ENCODE measurements at places on chromosomes 3 and 15.

DNA sequence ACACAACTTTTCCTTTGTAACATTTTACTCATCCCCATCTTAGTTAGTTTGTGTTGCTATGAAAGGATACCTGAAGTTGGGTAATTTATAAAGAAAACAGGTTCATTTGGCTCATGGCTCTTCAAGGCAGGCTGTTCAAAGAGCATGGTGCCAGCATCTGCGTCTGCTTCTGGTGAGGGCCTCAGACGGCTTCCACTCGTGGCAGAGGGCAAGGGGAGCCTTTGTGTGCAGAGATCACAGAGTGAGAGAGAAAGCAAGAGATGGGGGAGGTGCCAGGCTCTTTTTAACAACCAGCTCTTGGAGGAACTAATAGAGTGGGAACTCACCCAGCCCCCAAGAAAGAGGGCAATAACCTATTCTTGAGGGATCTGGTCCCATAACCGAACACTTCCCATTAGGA lies 23.1 kb downstream of the PLA2G4F start:
- DNase-seq = no peak

GRCh38 chr3:141011997-141012262 lies 39.2 kb upstream of the SPSB4 start:
- DNase-seq = no peak

- DNase-seq = no peak
These were observed 121.5 kb downstream of the OXNAD1 start for GRCh38 chr3:16386561-16386960.

DNA sequence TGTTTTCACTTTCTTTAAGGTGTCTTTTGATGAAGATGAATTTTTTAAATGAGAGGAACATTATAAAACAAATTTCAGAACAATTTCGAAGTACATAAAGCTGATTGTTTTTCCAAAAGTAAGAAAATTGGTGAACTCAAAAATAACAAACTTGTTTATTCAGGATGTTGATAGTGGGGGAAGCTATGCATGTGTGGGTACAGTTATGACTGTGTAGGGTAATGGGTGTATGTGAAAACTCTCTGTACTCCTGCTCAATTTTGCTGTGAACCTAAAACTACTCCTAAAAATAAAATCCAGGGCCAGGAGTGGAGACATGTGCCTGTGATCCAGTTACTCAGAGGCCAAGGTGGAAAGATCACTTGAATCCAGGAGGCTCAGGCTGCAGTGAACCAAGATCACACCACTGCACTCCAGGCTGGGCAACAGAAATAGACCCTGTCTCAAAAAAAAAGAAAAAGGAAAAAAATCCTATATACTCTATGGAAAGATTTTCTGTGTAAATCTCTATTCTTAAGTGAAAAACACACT lies 37.2 kb downstream of the PIK3CB start:
- DNase-seq = no peak

DNA sequence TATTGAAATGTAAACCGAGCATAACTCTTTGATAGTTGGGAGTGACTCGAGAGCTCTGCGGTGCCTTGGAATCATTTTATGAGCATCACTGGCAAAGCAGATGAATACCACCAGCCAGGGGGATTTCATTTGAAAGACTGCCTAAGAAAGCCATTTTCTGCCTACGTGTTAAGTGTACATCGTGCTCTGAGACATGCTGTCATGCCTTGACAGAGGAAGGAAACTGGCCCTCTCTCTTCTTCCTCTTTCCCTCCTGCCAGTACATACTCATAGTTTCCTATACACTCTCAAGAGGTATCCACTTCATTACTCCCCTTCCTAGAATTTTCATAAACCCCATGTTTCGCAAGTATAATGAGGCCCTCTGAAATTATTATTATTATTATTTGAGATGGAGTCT lies 8.8 kb downstream of the BCL2A1 start:
- peak; percentile 84 for DNase-seq

GRCh38 chr15:38440353-38441129 lies 13.4 kb upstream of the FAM98B start:
- DNase-seq = peak; percentile 11

DNA sequence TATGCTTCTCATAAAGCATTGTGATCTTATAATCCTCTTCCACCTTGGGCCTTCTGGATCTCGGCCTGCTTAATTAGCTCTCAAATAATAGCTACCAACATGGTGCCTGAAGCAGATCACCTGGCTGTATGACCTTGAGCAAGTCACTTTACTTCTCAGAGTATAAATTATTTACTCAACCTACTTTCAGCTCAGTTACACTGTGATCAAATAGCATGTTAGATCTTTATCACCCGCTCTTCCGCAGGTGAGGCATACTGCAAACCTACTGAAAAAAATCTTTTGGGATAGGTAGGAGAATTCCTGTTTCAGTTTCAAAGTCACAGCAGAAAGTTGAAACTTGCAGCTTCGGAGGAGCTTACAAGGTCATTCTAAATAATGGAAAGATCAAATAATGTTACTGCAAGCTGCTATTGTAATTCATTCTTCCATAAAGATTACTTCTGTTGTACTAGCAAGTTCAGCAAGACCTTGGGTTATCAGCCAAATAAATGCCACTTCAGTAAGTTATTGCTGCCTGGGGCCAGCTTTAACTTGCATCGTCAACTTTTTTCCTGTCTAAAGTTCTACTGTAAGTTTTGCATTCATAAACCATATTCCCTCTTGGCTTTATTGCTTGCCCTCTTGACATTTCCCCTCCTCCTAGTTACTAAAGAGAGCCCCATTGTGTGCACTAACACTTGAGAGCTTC lies 268.4 kb upstream of the ATP11B start:
- no peak for DNase-seq

GRCh38 chr3:114089675-114090074 lies 33.1 kb downstream of the QTRT2 start:
- no peak for DNase-seq

DNA sequence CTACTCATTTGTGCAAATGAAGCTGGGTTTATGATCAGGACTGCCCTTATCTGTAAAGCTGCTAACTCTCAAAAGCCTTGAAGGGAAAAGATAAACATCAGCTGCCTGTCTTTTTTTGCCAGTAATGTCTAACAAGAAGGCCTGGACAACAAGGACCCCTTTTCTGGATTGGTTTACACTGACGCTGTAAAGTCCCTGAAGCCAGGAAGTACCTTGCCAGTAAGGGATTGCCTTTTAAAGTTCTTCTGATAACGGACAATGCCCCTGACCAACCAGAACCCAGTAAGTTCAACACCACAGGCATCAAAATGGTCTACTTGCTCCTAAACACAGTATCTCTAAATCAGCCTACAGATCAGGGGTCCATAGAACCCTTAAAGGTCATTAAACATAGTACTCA lies 178.0 kb downstream of the PCCB start:
- no peak for DNase-seq

DNA sequence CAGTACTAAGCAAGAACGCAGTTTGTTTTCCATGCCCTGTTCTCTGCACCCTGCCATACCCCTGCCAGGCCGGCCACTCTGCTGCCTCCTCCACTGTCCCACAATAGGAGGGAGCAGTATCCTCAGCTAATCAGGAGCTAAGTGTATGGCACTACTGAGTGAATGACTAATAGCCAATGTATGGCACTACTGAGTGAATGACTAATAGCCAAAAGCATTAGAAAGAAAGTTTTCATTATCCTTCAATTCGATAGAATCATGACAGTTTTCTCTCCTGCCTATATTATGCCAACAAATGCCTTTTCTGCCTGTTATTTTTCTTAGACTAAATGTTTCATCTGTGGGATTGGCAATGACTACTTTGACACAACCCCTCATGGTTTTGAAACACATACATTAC lies 107.5 kb upstream of the CHRM5 start:
- no peak for DNase-seq

DNA sequence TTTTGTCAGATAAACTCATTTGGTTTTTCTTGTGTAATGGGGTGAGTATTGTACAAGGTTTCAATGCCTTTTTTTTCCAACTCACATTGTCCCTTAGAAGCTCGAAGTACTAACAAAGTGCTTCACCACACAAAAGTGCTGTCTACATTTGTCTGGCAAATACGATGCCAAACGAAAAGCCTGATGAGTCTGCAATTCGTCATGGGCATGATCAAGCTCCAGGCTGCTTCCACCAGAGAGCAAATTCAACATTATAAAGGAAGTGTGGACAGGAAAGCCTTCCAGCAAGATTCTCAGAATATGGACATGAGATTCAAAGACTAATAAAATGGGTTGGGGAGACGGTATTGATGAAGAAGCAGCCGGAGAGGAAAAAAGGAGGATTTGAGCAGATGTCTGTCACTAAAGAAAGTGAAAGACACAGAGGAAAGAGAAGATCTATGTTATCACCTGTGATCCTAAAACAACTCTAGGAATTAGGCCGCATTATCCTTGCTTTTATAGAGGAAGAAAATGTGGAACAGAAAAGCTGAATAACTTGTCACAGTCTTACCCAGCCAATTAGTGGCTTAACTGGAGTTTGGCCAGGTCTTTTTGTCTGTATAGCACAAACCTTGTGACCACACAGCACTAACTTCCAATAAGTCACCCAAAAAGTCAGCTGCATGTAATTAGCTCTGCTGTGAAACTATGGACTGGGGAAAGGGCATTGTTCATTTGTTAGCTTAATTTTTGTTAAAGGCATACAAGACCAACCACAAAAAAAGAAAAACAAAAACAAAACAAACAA lies 494.8 kb downstream of the FHIT start:
- DNase-seq = no peak

DNA sequence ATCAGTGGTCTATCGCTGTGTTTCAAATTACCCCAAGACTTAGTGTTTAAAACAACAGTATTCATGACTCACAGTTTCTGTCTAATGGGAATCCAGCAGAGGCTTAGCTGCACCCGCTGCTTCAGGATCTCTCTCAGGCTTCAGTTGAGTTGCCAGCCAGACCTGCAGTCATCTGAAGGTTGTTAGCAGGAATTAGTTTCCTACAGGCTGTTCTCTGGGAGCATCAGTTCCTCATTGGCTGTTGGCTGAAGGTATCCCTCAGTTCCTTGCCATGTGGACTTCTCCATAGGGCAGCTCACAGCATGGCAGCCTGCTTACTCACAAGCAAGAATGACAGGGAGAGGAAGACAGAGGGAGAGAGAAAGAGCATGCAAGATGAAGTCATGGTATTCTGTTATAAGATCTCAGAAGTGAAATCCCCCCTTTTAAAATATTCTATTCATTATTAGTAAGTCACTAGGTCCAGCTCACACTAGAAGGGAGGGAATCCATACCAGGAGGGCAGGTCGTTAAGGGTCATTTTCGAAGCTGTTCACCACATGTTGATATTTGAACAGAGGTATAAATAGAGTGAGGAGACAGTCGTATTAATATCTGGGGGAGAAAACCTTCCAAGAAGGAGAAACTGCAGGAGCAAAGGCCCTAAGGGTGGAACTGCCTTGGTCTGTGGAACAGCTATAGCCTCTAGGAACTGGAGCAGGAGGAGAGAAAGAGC lies 473.9 kb upstream of the PPP2R3A start:
- no peak for DNase-seq

- DNase-seq = no peak
These were observed 36.7 kb downstream of the TM2D3 start for GRCh38 chr15:101615414-101615985.

DNA sequence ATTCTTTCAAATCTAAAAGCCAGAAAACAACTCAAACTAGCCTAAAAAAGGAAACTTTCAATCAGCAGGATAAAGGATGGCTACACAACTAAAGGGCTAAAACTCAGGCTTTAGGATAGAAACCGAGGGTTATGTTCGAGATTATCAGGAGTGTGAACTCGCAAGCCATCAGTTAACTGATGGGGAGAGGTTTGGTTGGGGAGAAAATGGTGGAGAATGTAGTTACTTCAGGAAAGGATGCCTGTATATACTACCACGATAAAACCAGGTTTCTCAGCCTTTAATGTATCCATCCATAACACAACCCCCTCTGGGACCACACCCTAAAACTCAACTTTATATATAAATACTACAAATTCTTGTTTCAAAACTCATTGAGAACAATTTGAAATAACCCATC lies 22.2 kb downstream of the TRA2B start:
- DNase-seq = no peak

GRCh38 chr3:116863270-116863770 lies 153.7 kb downstream of the TUSC7 start:
- DNase-seq = no peak

DNA sequence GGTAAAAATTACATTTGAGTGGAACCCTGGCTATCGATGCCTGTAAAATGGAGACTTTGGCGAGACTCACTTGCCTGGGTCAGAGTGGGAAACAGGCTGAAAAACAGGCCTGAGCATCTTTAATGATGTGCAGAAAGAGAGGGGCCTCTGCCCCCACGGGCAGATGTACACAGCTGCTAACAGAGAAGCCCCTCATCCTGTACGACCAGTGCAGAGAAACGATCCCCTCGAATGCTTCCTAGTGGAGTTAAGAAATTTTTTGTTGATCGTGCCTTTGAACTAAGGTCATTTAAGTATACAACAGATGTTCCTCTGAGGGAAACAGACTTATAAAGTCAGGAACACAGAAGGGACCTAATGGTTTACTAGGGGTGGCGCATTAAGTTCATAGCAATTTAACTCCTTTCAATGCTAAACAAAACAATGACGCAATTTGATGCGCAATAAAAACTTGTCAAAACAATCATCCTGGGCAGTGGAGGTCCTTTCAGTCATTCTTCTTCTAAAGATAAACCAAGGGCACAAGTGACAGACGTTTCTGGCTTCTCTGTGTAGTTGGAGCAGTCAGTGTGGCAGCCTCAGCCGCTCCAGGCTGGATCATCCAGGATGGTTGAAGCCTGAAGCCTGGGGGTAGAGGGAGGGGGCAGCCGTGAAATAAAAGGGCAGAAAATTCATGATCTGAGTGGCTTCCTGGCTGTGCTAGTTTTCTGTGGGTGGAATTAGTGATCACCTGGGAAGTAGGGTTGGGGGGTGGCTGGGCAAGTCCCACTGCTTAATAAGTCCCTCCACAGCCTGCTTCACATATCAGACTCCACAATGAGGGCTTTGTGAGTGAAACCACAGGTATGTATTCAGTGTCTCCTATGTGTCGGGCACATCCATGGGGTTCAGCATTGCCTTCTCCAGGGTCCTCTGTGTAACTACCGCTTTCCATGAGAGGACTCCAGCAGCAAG lies 50.8 kb upstream of the MRPS22 start:
- no peak for DNase-seq

- DNase-seq = no peak
These were observed 297.7 kb downstream of the GBE1 start for GRCh38 chr3:81463781-81464180.

GRCh38 chr15:99157456-99157855 lies 52.6 kb downstream of the SYNM start:
- DNase-seq = no peak

- no peak for DNase-seq
These were observed 35.2 kb upstream of the GLCE start for GRCh38 chr15:69125236-69125635.

GRCh38 chr3:119733812-119734211 lies 31.0 kb downstream of the CFAP91 start:
- DNase-seq = no peak

DNA sequence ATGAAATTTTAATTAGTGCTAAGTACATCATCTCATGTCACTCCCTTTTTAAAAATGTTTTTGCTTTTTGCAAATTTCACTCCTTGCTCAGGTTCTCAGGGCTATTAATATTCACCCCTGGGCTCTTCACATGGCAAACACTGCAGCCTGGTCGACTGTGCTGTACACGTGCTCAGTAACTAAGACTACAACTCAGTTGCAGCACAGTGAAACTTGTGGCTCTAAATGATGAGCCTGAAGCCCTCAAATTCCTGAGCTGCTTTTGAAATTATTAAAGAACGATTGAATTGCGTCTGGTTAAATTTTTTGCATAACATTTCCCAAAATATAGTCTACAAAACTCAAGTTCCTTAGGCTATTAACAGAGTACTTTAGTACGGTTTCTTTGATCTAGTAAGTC lies 159.3 kb upstream of the C2CD4B start:
- no peak for DNase-seq
